ENCODE measurements at places on chromosomes 2 and 18. TPM values are rescaled to one million over a fixed set of nuclear protein-coding genes. Genes with fewer than 3 reads are reported as not detected.

GRCh38 chr2:226050822-226051221 lies 651.3 kb downstream of the NYAP2 start:
- no peak for DNase-seq

GRCh38 chr2:205860885-205861284 lies 178.6 kb downstream of the NRP2 start:
- no peak for DNase-seq

DNA sequence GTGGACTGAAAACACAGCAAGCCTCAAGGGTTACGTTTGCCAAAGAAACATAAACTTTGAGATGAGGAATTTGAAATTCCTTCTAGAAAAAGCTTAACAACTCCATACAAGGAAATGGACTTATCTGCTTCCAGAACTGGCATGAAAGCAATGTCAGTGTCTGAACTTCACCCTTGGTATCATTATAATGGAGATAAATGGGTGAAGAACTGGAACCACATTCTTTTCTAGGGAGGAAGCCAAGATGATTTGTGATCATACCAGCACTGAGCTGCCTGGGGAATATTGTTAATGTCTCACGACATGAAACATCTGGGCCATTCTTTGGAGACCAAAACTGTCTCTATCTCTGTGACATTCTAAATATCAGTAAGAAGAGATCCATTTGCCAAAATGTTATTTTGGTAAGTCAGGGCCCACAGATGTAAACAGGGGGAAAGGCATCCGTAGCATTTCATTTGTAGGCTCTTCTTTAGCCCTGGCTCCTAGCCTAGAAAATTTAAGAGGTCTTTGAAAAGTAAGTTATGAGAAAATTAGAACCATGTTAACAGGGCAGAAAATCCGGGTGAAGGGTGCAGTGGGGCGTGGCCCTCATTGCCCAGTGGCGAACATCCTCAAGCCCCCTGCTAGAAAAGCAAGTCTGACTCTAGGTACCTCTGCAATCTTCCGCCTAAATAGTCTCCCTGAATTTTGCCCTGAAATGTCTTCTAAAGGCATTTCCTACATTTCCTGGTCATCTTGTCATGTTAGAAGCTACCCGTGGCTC lies 295.3 kb upstream of the EPAS1 start:
- DNase-seq: no peak

DNA sequence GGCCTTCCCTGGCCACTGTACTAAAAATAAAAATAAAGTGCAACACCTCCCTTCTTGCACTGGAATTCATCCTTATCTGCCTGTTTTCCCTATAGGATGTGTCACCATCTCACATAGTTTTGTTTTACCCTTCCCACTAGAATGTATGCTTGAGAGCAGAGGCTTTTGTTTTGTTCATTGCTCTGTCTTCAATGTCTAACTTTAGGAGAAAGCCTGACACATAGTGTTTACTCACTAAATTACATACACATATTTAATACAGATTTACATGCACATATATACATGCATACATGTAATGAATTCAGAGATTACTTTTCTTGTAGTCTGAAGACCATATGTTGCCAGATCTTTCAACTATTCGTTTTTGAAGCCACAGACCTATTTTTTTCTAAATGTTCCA lies 23.0 kb downstream of the CD302 start:
- no peak for DNase-seq

POTEE gene
- not detected for polyA plus RNA-seq

All from BJ (cell line).